Myocyte (in vitro differentiated cells): ENCODE measurements at places on chromosomes 2 and 18.

DNA sequence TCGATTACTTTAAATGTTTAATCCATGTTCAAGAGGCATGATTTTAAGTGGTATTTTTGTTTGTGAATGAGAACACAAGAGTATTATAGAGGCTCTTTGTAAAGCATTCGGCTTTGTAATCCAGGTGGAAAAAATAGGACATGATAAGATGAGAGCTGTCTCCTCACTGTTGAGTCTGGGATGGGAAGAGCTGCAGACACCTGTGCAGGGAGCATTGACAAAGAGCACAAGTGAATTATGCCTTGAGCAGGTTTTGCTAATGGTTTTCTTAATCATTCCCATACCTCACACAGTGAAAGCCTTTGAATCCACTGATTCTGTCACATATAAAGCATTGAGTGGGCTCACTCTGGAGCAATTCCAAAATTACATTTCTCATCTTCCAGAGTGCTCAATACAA, 9.6 kb downstream of the COL6A3 start:
- DNase-seq, result no peak

DNA sequence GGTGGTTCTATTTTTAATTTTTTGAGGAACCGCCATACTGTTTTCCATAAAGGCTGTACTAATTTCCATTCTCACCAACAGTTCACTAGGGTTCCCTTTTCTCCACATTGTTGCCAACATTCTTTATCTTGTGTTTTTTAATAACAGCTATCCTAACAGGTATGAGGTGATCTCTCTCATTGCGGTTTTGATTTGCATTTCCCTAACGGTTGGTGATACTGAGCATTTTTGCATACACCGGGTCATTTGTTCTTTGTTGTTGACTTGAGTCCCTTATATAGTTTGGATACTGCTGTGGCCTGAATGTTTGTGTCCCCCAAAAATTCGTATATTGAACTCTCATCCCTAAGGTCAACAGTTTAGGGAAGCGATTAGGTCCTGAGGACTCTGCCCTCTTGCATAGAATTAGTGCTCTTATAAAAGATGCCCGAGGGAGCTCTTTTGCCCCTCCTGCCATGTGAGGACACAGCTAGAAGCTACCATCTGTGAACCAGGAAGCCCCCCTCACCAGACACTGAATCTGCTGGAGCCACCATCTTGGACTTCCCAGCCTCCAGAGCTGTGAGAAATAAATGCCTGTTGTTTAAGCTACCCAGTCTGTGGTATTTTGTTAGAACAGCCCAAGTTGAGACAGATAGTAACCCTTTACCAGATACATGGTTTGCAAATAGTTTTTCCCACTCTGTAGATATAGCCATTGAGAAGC, 4.7 kb downstream of the IMP4 start:
- DNase-seq, result no peak

DNA sequence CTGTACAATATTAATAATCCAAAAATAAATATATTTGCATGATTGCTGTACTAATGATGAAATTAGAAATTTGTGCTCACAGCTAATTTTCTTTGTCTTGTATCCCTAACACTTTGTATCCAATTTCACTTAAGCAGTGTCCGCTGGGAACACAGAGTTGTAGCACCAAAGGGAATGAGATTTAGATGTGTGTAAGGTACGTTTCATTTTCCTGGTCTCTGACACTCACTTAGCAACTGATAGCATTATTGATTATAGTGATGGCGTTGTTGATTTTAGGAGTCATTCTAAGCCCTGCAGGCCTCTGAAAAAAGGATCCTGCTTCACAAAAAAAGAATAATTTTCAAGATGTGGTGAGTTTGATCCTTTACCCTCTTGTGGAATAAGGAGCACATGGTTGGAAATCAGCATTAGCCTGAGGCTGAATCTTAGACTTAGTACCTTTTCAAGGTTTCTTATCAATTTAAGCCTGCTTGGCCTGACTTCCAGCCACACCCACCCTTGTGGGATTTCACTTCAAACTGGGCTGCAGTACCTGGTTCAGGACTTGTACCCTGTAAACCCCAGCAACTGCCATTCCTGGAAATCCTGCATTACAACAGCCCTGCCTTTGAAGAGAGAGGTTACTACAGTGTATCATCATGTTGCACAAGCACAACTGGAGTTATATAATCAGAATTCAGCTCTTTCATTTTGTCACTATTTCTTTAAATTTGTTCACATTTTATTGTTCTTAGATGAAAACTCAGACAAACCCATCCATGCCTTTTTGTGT, 116.2 kb downstream of the RND3 start:
- no peak for DNase-seq

- DNase-seq, result no peak
Measured at GRCh38 chr18:79766308-79766707, 31.4 kb upstream of the KCNG2 start.

- DNase-seq, result no peak
Measured at GRCh38 chr2:164777847-164778461, 63.7 kb downstream of the COBLL1 start.

- DNase-seq, result no peak
Measured at GRCh38 chr2:13015532-13016320, 299.0 kb downstream of the TRIB2 start.

- no peak for DNase-seq
Measured at GRCh38 chr2:236997069-236997715, 88.5 kb upstream of the COPS8 start.

GRCh38 chr2:190501702-190502407, 32.7 kb downstream of the NEMP2 start:
- no peak for DNase-seq

DNA sequence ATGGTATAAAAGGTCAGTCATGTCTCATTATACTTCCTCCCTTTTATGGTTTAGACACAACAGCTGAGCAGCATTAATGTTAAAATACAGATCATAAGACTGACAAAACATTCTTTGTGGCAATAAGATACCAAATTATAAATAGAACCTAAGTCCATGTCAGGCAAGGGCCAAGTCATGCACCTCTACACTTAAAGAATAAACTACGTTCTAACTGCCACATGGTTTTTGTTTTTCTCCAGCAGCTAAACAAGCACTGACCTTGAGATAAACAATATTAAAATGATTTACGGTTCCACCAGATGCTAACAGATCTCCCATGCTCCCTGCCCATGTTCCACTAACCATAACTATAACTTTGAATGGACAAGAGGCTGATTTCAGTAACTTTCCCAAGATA, 368.6 kb upstream of the TFPI start:
- DNase-seq, result peak; percentile 87

- no peak for DNase-seq
Measured at GRCh38 chr18:6917072-6917471, 187.6 kb downstream of the ARHGAP28 start.

DNA sequence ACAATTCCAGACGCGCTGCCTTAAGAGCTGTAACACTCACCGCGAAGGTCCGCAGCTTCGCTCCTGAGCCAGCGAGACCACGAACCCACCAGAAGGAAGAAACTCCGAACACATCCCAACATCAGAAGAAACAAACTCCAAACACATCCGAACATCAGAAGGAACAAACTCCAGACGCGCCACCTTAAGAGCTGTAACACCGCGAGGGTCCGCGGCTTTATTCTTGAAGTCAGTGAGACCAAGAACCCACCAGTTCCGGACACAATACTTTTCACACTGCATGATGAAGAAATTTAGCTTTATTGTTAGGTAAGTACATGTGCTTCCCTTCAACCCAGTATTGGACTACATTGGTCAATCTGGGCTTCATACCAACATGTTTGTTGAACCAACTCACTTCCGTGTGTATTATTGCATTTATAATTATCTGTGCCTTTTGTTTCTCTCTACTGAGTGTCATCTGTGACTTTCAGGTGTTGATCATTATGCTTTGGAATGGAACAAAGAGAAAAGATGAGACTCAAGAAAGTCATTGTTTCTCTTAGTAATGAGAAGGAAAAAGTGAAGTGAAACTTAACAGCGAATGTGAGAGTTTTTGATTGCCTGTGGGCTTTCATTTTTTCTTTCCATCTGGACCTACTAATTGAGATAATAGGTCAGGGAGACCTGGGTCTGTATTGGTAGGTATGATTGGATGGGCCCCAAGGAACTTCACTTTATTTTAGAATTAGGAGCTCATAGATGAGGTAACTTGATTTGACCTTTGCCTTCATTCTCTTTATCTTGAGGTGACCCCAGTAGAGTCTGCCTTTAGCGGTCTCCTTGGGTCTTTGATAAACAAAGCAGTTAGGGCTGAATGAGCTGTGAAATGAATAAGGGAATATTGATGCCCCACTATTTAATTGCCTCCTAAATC, 76.1 kb upstream of the CAVIN2 start:
- DNase-seq, result no peak

GRCh38 chr2:238996331-238997136, 148.6 kb downstream of the TWIST2 start:
- no peak for DNase-seq

- DNase-seq, result no peak
Measured at GRCh38 chr2:30336978-30337841, 105.9 kb downstream of the LBH start.

GRCh38 chr2:64317707-64318475, 136.1 kb upstream of the LGALSL start:
- no peak for DNase-seq

DNA sequence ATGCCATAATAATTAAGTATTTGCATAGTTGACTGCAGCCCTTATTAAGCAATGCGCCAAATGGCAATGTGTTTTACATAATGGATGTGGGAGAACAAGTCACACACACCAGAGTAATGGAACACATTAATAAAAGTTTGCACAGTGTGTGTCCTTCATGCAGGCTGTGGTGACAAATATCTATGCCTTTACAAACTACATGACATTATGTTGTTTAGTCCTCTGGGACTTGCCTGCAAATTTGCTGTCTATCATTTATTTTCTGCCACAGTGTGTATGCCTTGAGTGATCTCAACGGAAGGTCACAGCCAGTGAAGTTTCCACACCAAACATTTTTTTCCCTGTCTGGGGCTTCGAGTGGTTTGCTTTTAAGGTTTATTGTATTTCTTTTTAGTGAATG, 175.2 kb upstream of the TMEFF2 start:
- no peak for DNase-seq

DNA sequence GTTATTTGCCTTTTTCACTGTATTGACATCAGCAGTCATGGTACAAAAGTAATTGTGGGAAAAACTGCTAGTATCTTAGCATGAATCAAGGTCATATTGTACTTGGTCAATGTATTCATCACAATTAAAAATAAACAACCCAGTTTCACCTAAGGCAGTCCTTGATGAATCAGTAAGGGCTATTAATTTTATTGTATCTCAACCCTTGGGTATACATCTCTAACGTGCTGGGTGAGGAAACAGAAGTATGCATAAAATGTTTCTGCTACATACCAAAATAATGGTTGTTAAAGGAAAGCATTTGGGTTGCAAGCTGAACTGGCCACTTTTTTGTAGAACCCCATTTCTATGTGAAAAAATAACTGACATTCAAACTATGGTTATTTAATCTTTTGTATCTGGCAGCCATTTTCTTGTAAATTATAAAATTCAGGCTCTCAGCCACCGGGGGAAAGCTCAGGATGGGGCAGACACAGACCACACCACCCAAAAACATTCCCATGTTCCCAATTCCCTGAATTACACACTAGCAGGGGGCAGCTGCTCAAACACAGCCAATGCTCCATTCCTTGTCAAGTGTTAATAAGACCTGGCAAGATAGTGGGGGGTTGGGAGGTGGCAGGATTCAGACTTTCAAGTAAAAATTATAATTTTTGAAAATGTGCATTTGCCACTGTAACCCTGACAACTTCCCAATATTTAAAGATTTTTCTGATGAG, 49.3 kb downstream of the OLA1 start:
- no peak for DNase-seq

DNA sequence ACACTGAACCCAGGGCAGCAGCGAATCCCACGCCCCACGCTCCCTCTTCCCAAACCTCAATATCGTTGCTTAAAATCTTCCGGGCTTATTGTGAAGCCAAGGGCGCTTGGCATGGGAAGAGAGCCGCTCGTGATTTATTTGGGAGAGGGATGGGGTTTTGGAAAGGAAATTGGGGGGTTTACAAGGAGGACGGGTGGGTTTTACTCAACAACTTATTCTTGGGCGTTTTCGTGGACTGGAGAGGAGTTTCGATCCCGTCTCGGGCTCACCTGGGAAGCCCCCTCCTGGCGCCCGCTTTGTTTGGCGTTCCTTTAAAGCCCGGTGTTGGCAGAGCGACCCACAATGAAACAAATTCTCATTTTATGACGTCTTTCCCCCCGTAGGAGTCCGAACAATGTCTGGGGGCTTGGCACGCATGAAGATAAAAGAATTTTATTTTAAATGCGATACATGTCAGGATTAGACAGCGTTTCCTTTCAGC, 135.3 kb downstream of the INSIG2 start:
- DNase-seq, result no peak

- DNase-seq, result no peak
Measured at GRCh38 chr18:34159691-34160185, 65.0 kb downstream of the NOL4 start.
